Colonic mucosa (tissue), 4 donors: ENCODE measurements at places on chromosomes 13 and 19. TPM values are rescaled to one million over a fixed set of nuclear protein-coding genes. Genes with fewer than 3 reads are reported as not detected.

DNA sequence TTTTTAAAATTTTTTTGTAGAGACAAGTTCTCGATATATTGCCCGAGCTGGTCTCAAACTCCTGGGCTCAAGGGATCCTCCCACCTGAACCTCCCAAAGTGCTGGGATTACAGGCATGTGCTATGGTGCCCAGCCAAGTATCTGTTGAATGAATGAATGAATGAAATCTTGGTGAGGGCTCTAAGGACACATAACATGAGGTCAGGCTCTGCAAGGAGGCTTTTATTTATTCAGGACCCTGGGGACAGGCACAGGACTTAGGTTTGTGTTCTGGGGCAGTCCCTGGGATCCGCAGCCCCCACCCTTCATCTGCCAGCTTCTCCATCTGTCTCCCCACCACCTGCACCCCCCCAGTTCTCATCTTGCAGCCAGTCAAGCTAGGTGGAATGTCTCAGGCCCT is 4.6 kb downstream of the PTGIR start:
- DNase-seq, result no peak
- no peaks in the 10 kb centered on the region for H3K27me3 ChIP-seq
- H3K4me3 ChIP-seq, result no peak overlapping the region
- peak overlapping the region; percentile 32 for H3K27ac ChIP-seq

GRCh38 chr19:56191711-56192110 is 5.9 kb downstream of the ZSCAN5B start:
- H3K4me1 ChIP-seq, result no peaks in the 10 kb centered on the region
- H3K4me3 ChIP-seq, result no peak overlapping the region
- H3K27ac ChIP-seq, result no peak overlapping the region
- no peak for DNase-seq
- no peaks in the 10 kb centered on the region for H3K36me3 ChIP-seq

GRCh38 chr13:112341976-112342735 is 34.0 kb upstream of the SPACA7 start:
- H3K36me3 ChIP-seq, result no peaks in the 10 kb centered on the region
- no peaks in the 10 kb centered on the region for H3K4me1 ChIP-seq
- DNase-seq, result no peak
- H3K27ac ChIP-seq, result no peak overlapping the region

DNA sequence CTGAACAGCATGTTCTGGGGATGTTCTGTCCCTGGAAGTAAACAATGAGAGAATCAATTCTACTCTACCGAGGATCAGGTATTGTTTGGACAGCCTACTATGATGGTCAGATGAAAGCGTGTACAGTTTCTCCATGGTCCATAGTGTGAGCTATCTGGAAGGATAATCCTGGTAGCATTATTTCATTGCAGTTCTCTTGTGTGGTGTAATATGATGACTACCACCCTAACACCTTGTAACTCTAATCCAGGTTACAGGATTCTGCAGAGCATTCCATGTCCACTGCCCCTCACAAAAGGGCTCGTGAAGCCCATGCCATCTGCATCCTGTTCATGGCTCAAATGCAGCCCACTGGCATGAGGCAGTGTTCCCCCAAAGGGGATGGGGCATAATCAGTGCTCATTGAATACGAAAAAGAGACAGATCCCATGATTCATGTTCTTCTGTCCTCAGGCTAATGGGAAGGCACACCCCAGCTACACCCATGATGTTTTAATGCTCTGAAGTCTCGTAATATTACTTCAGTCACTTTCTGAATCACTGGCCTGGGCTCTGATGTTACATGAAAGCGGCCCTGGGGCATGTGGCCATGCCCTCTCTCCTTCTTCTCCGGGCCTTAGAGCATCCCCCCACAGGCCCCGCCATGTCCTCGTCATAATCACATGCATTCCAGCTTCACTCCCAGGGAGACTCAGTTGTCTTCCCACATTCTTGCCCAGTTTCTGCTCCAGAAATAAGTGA is 68.4 kb downstream of the HSPH1 start:
- no peak overlapping the region for H3K4me3 ChIP-seq
- no peaks in the 10 kb centered on the region for H3K27me3 ChIP-seq
- H3K4me1 ChIP-seq, result no peaks in the 10 kb centered on the region
- no peak for DNase-seq
- no peaks in the 10 kb centered on the region for H3K36me3 ChIP-seq
- no peak overlapping the region for H3K27ac ChIP-seq

GRCh38 chr13:45702088-45702487 is at the start of gene CBY2:
Gene CBY2 (plus strand): TSS chr13:45702320. CDS start chr13:45702391, 71 bp downstream.
- H3K27me3 ChIP-seq, result no peaks in the 10 kb centered on the region
- DNase-seq, result no peak
- no peaks in the 10 kb centered on the region for H3K36me3 ChIP-seq
- H3K4me3 ChIP-seq, result no peak within 1 kb of the TSS
- H3K27ac ChIP-seq, result no peak within 1 kb of the TSS

The CFAP97D2 gene
- total RNA-seq, result not detected
